Esophagus muscularis mucosa (tissue), 4 donors: ENCODE measurements at places on chromosomes 7 and 10. TPM values are rescaled to one million over a fixed set of nuclear protein-coding genes. Genes with fewer than 3 reads are reported as not detected.

DNA sequence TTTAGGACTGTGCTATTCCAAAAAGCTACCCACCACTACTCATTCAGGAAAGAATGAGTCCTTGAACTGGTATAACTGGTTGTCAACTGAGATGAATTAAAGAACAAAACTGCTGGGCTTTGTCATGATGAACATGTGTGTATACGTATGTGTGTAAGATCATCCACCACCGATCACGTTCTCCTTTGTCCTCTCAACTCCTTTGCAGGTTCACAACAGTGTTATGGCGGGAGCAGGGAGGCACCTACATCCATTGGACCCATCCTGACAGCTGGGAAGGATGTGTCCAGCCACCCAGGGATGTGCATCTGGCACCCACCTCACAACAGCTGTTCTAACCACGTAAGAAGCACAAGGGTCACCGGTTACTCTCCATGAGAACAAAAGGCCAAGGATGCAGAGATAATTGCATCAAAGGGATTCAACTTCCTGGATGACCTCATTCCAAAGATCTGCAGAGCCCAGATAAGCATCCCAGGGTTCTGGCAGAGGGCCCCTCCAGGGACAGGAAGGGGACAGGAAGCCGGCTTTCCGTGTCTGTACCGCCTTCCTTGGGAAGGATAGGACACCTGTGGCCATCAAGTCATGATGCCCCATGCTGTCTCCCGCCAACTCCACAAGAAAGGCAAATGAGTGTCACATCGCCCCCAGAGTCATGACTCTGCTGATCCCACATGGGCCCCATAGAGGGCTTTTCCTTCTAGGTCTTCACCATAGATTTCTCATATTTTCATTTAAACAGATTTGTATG is 66.1 kb downstream of the STEAP1B start:
- DNase-seq = peak; percentile 84

GRCh38 chr7:16813232-16813616 is 8.4 kb upstream of the AGR2 start:
- DNase-seq = no peak

GRCh38 chr10:32207544-32207943 is 139.4 kb downstream of the EPC1 start:
- no peak for DNase-seq

DNA sequence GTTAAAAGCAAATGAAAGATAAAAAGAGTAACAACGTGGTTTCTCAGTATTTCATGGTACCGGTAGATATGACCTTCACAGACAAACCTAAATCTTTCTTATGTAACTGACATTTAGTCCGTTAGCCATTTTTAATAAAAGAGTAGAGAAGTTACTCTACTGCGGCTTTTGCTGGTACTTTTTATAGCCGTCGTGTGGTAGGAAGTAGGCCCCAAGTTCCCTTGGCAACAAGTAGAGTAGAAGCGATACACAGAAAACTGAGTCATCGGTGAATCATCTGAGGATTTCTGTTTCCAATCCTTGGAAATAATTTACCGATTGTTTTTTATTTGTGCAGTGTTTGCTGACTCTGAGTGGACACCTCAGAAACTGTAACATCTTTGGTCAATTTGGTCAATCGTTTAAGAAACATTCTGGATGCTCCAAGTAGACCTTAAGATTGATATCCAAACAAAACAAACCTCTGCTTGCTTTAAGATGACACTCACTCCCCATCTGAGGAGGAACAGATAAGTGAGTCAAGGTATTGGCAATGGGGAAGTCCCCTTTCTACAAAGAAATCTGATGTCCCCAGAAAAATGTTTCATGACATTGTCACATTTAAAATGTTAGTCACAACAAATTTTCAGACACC is 63.9 kb upstream of the AHR start:
- DNase-seq = no peak

DNA sequence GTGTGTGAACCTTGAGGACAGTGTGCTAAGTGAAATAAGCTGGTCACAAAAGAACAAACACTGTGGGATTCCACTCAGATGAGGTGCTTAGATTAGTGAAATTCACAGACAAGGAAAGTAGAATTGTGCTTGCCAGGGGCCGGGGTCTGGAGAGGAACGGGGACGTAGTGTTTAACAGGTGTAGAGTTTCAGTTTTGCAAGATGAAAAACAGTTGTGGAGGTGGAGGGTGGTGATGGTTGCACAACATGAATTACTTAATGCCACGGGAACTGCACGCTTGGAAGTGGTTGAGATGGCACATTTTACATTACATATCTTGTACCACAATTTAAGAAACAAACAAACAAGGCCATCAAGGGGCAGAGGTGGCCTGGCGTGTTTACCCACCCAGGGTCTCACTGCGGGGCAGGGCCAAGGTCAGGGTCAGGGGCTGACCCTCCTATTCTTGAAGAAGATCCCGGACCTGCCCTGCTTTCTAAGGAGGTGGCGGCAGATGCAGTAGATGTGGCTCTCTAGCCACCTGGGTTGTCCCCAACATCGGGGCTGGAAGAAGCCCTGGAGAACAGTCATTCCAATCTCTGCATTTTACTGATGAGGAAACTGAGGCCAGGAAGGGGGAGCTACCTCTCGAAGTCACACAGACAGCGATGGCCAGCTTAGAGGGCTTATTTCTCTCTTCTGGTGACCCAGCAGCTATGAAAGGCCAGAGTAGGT is 91.5 kb upstream of the LRRC4 start:
- DNase-seq = peak; percentile 83

GRCh38 chr10:48192881-48193450 is 81.5 kb downstream of the FRMPD2 start:
- DNase-seq = no peak

- no peak for DNase-seq
Observed at GRCh38 chr7:19119870-19120486, 2.5 kb upstream of the TWIST1 start.

GRCh38 chr7:158519633-158520174 is 67.9 kb downstream of the PTPRN2 start:
- DNase-seq = no peak

DNA sequence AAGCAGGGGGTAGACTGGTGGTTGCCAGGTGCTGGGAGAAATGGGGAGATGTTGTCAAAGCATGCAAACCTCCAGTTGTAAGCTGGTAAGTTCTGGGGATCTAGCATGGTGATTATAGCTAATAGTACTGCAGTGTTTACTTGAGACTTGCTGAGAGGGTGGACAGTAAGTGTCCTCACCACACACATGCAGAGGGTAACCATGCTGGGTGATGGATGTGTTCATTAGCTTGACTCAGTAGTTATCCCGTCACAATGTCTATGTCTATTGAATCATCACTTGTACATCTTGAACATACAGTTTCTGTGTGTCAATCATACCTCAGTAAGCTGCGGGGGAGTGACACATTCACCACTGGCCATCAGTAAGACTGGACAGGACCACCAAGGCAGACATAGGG is 42.1 kb downstream of the GSDME start:
- DNase-seq = peak; percentile 47

GRCh38 chr10:130782467-130782866 is 529.1 kb downstream of the TCERG1L start:
- no peak for DNase-seq

DNA sequence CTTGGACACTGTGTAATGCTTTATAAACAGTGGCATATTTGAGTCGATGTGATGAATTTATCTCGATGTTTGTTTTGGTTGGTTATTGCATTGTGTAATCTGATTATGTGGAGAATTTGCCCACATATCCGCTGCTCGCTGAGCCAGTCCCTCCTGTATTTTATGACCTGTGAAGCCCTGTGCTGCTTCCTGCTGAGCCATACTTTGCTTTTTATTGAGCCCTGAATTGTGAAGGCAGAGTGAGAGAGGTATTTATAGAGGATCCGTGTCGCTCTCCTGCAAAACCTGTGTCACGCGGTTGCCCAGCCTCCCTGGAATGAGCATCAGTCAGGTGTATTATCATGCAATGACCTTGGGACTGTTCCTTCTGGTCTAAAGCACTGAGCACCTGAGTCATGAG is 253.7 kb downstream of the ARHGAP21 start:
- no peak for DNase-seq

DNA sequence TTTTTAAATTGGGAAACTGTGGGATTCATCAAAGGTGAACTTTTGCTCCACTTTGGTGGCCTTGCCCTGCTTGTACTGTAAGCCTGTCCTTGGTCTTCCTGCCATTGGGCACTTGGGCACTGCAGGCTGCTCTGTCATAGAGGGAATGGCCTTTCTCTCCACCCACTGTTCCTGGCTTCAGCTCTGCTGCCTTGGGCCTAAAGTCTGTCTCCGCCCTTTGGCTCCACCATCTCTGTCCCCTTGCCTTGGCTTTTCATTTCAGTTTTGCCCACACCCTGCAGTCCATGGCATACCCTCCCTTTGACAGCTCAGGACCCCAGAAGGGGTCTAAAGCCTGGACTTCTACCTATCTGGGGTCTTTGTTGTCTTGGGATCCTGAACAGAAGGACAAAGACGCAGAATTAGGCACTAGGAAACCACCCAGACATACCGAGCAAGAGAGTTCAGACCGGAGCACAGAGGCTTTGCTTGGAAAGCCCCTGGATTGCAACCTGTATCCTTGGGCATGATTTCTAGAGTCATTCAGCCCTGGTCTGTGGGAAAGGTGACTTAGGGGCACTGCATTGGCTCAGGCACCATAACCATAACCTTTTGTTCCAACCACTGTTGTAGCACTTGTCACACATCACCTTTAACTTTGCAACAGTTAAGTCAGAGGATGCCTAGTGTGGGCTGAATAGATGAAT is 5.2 kb upstream of the ARHGAP22 start:
- peak; percentile 57 for DNase-seq

- no peak for DNase-seq
Observed at GRCh38 chr7:92737706-92738105, 98.7 kb downstream of the CDK6 start.

GRCh38 chr10:46314071-46314470 is 27.3 kb downstream of the ANTXRL start:
- no peak for DNase-seq

DNA sequence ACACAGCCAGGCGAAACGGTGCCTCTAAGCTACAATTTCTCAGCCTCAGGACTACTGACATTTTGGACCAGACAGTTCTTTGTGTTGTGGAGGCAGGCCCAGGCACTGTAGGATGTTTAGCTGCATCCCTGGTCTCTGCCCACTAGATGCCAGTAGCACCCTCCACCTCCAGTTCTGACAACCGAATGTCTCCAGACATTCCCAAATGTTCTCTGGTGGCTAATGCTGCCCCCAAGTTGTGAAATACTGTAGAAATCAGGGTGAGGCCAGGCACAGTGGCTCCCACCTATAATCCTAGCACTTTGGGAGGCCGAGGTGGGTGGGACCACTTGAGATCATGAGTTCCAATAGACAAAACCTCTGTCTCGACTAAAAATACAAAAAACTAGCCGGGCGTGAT is 18.2 kb downstream of the HNRNPF start:
- DNase-seq = no peak

GRCh38 chr7:35839860-35840854 is 39.3 kb downstream of the SEPTIN7 start:
- no peak for DNase-seq

GRCh38 chr7:80499350-80499953 is 12.4 kb downstream of the GNAT3 start:
- DNase-seq = no peak

DNA sequence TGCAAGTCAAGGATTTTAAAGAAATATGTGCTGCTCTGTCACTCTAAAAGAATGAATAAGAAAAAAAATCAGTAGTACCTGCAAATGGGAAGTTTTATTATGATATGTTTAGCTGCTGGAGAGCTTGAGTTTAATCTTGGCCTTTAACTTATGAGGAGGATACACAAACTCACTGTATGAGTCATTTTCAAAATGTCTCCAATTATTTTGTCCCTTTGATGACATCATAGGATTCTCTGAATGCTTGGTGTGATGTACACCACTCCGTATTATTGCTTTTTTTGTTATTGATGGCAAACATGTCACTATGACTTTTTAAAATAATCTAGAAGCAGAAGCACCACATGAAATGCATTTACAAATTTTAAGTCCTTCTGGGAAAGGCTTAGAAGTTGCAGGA is 125.8 kb downstream of the RALA start:
- no peak for DNase-seq

- DNase-seq = no peak
Observed at GRCh38 chr7:1768832-1769231, 98.8 kb downstream of the ELFN1 start.

DNA sequence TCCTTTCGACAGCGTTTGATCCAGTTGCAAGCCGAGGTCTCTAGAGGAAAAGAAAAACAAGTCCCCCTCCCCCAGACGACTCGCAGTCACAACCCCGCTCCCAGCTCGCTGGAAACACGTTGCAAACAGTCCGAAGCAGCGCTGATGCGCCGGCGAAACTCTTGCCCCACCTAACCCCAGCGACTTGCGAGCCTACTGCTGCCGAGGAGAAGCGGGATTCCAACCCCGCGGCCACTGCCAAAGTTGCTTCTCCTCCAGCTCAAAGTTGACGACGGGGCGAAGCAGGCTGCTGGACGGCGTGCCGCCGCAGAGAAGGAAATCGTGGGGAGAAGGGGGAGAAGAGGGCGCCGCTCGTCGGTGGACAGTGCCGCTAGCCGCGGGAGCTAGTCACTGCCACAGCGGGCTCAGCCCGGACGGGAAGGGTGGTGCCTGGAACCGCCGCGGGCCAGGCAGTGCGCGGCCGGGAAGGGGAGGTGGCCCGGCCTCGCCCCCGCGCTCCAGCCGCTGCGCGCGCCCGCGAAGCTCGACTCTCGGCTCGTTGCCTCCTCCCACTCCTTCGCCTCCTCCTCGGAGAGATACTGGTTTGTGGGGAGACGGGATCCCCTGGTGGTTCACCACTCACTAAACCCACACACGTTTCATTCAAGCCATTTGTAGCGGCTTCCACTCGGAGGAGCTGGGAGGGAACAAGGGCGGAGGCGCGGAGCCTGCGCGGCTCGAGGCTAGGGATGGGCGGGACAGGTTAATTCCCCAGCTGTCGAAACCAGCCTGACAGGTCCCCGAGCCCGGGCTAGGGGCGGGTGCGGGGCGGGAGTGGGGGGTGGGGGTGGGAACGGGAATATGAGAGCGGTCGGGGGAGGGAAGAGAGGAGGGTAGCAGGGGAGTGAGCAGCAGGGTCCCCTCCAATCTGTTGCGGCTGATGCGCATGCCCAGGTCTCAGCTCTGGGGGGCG is at the start of gene GPR37:
GPR37 (minus strand) TSS at position 392 of the 952 bp plus-strand sequence. CDS start 816 bp downstream, outside the sequence.
- DNase-seq = no peak

GLRX3 gene
- total RNA-seq = 44.9 TPM

GJD4 gene
- not detected for total RNA-seq

MMD2 gene
- total RNA-seq = not detected

MLLT10 gene
- total RNA-seq = 28.4 TPM

PLAU gene
- 4.2 TPM for total RNA-seq

PHYHIPL gene
- total RNA-seq = 1.7 TPM

ESYT2 gene
- total RNA-seq = 235 TPM

PARP12 gene
- total RNA-seq = 20.6 TPM

TMEM176B gene
- total RNA-seq = 56.7 TPM

ITPRID1 gene
- total RNA-seq = not detected

HECTD2 gene
- 21.7 TPM for total RNA-seq

GNG11 gene
- total RNA-seq = 20.5 TPM

SFTPA1 gene
- 11.9 TPM for total RNA-seq

PRKG1 gene
- total RNA-seq = 46.1 TPM
